ENCODE measurements at places on chromosomes 1 and 21.
A peak's percentile ranks its signal among the peaks of the same experiment; 100 is the strongest.

- DNase-seq = no peak
Observed at GRCh38 chr21:32562426-32562825, 22.9 kb downstream of the TCP10L start.

DNA sequence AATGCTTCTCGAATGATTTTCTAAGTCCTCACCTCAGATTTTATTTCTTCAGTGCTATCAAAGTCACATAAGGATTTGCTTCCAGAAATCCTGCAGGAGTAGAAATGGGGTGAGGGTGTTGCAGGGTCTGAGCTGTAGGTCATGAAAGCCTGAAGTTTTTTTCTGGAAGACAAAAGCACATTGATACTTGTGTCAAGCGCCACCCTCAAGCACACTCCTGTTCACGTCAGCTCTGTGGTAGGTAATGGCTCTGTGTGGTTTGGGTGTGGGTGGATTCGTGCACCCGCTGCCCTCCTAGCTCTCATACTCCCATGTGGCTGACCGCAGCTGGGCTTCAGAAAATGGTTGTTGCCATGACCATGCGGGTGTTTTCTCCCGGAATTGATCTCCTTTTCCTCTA, 39.9 kb downstream of the AKNAD1 start:
- no peak for DNase-seq

DNA sequence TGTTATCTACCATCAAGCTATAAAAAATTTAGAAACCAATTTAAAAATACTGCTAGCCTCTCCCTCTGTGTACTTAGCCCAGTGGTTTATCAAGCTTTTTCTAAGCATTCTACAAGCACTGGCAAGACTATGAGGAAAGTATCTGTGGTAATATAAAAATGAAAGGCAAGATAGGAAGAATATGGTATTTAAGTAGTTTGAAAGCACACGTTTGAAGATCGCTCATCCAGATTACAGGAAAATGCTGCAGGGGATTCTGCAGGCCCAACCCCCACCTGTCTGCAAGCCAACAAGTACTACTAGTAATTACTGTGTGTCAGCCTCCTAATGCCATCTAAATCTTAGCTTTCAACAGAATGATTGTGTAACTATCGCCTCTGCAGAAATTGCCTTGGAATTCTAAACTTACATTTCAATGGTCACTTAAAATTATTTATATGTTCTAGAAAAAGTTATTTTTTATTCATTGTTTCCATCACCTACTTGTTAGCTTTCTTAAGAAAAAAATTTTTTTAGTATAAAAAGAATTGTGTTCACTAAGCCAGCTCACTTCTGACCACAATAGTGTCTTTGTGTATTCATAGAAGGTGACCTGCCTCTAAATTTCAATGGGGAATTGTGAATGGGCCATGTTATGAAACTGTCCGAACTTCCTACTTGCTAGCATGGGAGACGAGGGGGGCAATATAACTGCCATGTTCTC, 8.5 kb downstream of the ERRFI1 start:
- DNase-seq = no peak

DNA sequence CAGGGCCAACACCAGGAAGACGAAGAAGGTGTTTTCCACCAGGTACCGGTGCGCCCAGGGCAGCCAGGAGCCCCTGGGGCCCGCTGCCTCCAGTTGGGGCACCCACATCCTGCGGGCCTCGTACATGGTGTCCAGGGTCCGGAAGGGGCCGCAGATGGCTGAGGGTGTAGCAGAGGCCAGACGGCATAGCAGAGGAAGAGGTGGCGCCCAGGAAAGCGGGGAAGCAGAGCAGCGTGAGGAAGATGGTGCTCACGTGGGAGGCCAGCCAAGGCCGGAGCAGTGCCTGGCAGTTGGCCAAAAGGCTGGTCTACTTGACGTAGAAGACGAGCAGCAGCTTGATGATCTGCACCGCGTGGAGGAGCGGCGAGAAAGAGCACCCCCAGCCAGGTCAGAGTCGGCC, 40.4 kb downstream of the ZNF691 start:
- DNase-seq = no peak

- DNase-seq = no peak
Observed at GRCh38 chr1:173562813-173563212, 40.1 kb downstream of the SLC9C2 start.

DNA sequence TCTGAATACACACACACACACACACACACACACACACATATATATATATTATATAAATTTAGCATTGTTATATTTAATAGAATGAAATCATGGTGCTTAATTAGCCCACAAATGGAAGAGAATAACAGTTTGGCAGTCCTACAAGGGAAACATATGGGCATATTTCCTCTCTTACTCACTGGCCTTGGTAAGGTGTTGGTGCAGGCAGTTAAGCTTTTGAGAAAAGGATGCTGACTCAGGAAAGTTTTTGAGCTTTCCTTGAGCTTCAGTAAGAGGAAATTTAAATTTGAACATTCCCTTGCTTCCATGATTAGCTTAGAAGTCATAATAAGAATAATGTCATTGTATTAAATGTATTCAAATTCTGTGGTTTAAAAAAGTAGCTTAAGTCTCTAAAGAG, 37.0 kb upstream of the B3GALT5 start:
- no peak for DNase-seq

DNA sequence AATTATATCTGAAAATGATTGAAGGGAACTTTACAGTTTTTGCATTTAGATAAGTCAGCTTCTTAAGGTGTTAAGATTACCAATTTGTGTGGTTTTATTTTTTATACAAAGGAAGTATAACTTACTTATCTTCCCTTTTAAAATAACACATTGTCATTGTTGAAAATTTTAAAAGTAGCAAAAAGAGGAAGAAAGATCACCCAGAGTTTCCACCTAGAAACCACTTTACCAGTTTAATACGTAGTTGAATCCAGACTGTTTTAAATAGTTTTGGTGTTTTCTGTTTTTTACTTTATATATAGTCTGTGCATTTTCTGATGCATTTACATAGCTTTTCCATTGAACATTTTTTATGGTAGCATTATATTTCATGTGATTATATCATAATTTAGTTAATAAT, 6.1 kb downstream of the CCDC18 start:
- no peak for DNase-seq

DNA sequence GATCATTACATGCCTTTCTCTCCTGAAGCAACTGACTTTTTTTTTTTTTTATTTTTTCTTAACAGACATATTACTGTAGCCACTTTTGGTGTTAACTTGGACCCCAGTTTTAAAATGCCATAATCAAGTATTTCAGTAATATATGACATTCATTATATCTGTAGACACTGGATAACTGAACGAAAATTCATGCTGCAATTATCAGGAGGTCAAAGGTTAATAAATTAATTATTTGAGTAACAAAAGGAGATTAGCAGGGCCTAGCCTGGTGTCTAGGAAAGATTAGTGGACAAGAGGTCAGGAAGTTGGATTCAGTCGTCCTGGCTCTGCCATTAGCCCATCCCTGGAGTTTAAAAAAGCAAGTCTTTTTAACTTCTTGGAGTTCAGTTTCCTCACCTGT, 168.1 kb downstream of the TGFBR3 start:
- DNase-seq = no peak

DNA sequence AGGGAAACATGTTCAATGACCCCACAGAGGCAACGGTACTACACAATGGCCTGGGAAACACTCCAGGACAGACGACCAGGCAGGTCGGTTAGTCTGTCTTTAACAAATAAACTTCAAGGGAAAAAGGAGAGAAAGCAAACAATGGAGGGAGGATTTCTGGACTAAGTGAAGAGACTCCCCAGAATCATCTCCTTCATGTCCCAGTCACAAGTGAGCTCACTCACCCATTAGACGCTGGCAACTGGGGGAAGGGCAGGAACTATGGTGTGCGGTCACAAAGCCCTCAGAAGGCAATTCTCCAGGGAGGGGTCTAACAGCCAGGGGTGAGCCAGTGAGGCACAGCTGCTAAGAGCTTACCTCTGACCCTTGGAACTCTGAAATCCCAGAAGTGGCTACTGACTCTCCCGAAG, 55.7 kb upstream of the NADK start:
- DNase-seq = no peak

GRCh38 chr1:119866451-119866850, 29.9 kb downstream of the ADAM30 start:
- DNase-seq = no peak

- DNase-seq = no peak
Observed at GRCh38 chr1:7303554-7304317, 467.4 kb upstream of the VAMP3 start.

- no peak for DNase-seq
Observed at GRCh38 chr1:234965111-234965510, 163.5 kb downstream of the TOMM20 start.

DNA sequence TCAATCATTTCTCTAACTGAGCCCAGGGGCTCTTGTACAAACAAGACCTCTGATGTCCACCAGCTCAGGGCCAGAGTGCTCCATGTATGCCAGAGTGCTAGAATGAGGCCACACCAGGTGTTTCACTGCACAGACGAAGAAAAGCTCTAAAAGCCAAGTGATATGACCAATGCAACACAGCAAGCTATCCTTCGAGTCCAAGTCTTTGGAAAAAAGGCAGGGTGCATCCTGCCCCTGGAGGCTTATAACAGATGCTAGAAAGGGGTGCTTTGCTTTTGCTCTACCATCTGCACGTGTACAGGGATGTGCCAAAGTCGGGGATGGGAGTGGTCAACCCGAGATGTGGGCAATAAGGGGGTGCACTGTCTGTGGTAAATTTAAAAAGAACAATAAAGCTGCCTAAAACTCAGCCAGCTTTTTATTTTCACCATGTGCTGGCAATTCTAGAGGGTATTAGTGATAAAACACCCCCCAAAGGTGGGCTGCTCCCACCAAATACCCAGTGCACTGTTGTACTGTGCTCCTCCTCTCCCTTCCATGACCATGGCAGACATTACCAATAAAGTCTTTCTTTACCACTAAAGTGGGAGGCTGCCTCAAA, 32.1 kb downstream of the SMIM12 start:
- no peak for DNase-seq

DNA sequence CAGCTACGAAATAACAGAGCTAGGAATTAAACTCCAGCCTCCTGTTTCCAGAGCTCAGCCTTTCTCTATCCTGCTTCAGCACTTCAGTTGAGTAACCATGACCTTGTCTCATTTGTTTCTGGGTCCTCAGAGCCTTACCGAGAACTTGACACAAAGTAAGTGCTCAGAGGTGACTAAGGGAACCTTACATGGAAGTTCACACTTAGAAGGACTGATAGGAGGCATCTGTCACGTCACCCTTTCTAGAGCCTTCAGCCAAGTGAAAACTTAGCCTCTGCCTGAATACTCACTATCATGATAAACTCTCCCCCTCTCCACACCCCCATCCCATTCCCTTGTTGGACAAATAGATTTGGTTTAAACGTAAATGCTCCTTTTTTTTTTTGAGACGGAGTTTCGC, 9.8 kb upstream of the LUZP1 start:
- DNase-seq = no peak

- DNase-seq = peak; percentile 68
Observed at GRCh38 chr1:167090314-167090942, at the start of gene GPA33. TSS of gene GPA33 (minus strand) at chr1:167090377. CDS start at chr1:167090287, 90 bp downstream.

GRCh38 chr1:59685666-59686065, 129.1 kb upstream of the HOOK1 start:
- no peak for DNase-seq

GRCh38 chr1:7852804-7853683, at the start of gene UTS2:
TSS of gene UTS2 (minus strand) at chr1:7853065. CDS start at chr1:7853003, 62 bp downstream.
- DNase-seq = no peak

DNA sequence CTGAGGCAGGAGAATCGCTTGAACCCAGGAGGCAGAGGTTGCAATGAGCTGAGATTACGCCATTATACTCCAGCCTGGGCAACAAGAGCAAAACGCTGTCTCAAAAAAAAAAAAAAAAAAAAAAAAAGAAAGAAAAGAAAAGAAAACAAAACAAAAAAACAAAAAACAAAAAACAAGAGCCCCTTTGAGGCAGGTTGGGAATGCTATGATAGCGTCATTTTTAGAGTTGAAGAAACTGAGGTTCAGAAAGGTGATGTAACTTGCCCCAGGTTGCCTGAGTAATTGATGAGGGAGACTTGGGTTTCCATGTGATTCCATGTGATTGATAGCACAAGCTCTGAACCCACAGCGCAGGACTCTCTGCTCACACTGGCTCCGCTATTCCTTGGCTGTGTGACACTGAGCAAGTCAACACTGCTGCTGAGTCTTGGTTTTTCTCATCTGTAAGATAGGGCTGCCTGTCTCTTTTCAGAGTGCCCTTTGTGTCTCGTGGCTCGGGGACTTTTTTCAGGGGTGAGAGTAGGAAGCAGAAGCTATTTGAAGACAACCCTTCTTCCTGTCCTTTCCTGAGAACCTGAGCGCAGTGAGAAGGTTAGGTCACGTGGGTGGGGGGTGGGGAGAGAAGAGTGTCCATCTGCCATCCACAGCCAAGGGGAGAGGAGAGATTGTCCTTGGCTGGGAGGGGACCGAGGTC, 2.5 kb downstream of the CNR2 start:
- peak; percentile 12 for DNase-seq

DNA sequence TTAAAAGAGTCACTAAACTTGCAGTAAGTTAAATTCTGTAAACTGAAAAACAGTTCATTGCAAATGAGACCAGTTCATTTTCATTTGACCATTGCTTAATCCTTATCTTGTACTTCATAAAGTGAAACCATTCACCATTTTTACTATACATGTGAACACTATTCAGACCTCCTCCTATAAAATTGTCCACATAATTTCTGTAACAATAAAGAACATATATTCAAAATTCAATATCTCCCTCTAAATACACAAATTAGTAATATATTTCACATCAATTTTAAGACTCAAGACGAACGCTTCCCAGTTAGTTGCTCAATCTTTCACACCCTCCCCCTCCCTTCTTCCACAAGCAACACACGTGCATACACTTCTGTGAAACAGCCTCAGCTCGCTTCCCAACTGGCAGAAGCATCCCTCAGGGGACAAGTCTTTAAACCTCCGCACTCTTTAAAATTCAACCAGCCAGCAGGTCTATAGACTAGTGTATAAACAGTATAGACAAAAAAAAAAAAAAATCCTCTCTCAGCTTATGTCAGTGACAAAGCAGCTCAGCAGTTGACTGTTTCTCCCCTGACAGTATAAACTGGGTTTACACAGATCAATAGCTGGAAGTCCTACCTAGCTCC, 99.6 kb downstream of the DENND1B start:
- no peak for DNase-seq

- DNase-seq = no peak
Observed at GRCh38 chr1:235567812-235568503, 63.7 kb upstream of the B3GALNT2 start.

GRCh38 chr1:199132006-199132405, 493.2 kb downstream of the PTPRC start:
- peak; percentile 13 for DNase-seq

GRCh38 chr1:108045460-108045859, 80.5 kb upstream of the VAV3 start:
- no peak for DNase-seq

DNA sequence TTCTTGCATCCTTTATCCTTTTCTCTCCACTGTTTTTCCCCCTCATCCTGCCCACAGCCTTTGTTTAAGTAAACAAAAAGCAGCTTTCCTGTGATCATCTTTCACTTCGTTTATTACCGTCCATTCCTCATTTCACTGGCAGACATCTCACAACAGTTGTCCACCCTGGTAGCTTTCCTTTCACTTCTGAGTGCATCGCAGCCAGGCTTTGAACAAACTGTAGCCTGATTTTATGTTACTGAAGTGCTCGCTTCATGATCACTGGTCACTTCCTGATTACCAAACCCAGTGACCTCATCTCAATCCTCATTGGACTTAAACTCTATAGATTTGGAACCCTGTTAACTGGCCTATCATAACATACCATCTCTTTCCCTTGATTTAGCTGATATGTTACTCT, 67.7 kb downstream of the SDCCAG8 start:
- DNase-seq = no peak

- no peak for DNase-seq
Observed at GRCh38 chr1:14679027-14679688, 80.7 kb downstream of the KAZN start.

- no peak for DNase-seq
Observed at GRCh38 chr1:186872291-186872690, 43.5 kb downstream of the PLA2G4A start.

All from CD8-positive, alpha-beta T cell (primary cell).